ENCODE measurements at places on chromosomes 1 and 21. TPM values are rescaled to one million over a fixed set of nuclear protein-coding genes. Genes with fewer than 3 reads are reported as not detected.

DNA sequence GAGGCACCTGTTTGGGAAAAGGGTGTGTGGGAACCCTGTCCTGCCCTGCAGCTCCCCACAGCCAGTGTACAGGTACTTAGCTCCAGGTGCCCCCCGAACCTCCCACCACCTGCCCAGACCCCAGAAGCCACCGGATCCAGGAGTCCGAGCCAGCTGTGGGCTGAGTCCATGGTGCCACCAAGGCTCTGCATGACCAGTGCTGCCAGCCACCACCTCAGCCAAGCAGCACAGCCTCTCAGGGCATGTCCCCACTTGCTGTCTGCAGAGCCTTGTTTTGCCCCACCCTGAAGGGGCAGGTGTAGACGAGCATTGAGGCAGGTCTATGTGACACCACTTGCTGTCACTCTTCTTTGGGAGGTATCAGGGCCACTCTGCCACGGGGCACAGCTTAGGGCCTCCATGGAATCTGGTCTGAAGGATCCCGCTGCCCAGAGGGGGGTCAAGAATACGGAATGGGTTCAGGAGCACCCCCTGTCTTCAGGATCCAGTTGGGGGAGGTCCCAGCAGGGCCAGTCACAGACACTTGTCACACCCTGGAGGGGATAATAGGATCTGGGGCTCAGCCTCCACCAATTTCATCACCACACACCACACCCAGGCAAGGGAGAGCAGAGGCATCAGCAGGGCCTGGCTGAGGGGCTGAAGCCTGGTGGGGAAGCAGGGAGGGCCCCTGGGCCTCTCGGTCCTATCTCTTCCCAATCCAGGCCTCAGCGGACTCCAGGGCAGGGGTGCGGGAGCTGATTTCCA, 27.7 kb downstream of the ARHGEF19 start:
- DNase-seq, result no peak

- no peak for DNase-seq
These were observed 474.4 kb downstream of the SETD4 start for GRCh38 chr21:35585878-35586277.

GRCh38 chr1:9197186-9198099, 37.1 kb upstream of the H6PD start:
- no peak for DNase-seq

- DNase-seq, result no peak
These were observed 105.6 kb downstream of the PLPP3 start for GRCh38 chr1:56473582-56474270.

Gene RGS13
- total RNA-seq, result not detected

Gene TAS1R1
- 0.05 TPM for total RNA-seq

DNA sequence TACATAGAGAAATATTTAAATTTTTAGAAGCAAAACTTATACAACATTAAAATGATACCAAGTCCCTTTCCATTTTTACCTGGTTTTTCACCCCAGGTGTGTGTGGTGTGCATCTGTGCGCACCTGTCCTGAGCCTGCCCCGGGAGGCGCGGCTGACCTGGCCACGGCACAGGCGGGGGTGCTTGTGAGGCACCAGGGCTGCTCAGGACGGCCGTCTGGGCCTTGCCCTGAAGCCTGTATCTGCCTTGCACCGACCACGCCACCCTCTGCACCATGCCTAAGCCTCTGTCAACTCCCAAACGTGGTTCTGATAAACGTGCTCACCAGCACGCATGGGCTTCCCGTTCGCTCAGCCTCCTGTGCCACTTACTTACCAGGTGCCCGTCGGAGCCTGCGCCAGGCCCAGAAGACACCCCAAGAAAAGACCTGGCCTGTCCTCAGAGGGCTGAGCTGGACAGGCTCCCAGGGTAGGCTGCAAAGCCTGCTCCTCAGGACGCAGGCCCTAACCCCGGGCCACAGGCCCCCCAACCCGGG, 20.9 kb downstream of the PANK4 start:
- no peak for DNase-seq

- DNase-seq, result no peak
These were observed 403 bp upstream of the C1orf122 start for GRCh38 chr1:37807220-37807554.

GRCh38 chr1:84892705-84893618, at the start of gene LPAR3:
Gene LPAR3, minus strand, starts transcription at chr1:84893206. Its CDS starts 27,086 bp downstream, at chr1:84866120.
- DNase-seq, result no peak

DNA sequence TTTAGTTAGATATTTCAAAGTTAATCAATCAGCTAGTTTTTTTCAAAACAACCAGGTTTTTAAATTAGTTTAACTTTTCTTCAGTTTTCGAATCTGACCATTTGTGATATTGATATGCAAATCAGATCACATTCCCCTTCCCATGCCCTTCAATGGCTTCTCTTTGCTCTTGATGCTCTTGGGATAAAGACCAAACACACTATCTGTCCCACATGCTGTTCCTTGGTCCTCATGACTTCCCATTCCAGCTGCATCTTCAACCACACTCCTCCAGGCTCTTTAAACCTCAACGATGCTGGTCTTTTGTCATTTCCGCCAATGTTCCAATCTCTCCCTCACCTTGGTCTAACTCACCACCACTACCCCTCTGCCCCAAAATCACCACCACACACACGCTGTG, 285.8 kb downstream of the LMX1A start:
- no peak for DNase-seq

Gene FYB2
- total RNA-seq, result 19.4 TPM

DNA sequence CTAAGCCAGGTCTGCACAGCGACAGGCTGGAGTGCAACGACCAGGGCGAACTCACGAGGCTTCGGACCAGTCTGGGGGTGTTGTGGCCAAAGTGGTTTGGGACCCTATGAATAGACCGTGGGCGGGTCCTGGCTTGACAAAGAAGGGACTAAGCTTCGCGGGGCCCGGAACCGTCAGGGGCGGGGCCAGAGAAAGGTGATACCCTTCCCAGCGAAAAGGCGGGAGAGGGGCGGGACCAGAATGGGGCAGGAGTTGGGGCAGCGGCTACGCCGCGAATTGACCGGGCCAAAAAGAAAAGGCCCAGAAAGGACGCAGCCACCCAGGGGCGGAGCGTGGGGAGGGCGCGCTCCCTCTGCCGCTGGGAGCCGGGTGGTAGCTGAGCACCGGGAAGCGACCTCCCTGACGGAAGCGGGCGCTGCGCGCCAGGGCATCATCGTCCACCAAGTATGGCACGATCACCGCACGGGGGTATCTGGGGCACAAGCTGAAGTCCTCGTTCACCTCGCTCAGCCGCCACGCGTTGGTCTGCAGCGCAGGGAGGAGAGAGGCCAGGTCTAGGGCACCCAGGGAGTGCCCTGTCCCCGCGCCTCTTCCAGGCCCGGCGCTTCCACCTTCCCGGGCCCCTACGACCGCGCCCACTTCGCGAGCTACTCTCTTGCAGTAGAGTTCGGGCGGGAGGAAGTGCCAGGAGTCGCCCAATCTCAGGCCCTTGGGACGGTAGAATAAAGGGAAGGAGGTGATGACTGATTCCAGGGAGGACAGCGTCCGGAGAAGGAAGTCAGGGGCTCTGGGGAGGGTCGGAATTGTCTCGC, 6.7 kb upstream of the FAM167B start:
- peak; percentile 61 for DNase-seq

DNA sequence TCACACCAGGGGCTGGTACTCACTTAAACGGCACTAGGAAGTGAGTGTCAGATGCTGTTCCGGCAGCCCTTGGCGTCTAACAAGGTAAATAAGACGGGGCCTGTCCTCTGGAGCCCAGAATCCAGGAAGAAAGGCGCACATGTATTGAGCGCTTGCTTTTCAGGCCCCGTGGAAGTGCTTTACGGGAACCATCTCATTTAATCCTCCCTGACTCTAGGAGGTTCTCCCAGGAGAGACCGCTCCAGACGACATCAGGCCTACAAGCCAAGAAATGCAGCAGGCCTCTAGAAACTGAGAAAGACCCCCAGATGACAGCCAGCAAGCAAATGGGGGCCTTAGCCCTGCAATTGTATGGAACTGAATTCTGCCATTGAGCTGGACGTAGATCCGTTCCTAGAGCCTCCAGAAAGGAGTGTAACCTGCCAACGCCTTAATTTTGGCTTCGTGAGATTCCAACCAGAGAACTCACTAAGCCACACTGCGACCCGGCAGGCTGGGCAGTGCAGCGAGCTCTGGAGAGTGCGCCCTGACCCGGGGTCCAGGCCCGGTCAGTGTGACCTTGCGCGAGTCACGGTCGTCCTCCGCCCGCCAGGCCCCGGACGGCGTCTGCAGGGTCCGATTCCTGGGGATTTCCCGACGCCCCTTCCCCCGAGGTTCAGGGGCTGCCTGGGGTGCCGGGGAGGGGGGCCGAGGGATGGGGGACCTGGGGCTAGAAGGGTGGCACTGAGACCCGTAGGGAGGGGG, 532 bp upstream of the MANEAL start:
- no peak for DNase-seq

Gene CLEC20A
- total RNA-seq, result not detected
